ENCODE measurements at places on chromosomes 4 and X.

- no peak for DNase-seq
These were observed 300.3 kb upstream of the ARSJ start for GRCh38 chr4:114279711-114280110.

GRCh38 chrX:16516232-16516876, 133.6 kb upstream of the S100G start:
- no peak for DNase-seq

- no peak for DNase-seq
These were observed 86.0 kb downstream of the RTL5 start for GRCh38 chrX:72045552-72046277.

GRCh38 chr4:185846505-185847150, 34.6 kb upstream of the SORBS2 start:
- no peak for DNase-seq

GRCh38 chr4:73067971-73068394, 1.5 kb downstream of the COX18 start:
- DNase-seq: no peak

- DNase-seq: no peak
These were observed 329.2 kb downstream of the INPP4B start for GRCh38 chr4:142516686-142517526.

DNA sequence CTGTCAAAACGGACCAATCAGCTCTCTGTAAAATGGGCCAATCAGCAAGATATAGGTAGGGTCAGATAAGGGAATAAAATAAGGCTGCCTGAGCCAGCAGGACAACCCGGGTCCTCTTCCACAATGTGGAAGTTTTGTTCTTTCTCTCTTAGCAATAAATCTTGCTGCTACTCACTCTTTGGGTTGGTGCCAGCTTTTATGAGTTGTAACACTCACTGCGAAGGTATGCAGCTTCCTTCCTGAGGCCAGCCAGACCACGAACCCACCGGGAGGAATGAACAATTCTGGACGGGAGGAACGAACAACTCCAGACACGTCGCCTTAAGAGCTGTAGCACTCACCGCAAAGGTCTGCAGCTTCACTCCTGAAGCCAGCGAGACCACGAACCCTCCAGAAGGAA, 287.8 kb downstream of the RAPGEF2 start:
- no peak for DNase-seq

DNA sequence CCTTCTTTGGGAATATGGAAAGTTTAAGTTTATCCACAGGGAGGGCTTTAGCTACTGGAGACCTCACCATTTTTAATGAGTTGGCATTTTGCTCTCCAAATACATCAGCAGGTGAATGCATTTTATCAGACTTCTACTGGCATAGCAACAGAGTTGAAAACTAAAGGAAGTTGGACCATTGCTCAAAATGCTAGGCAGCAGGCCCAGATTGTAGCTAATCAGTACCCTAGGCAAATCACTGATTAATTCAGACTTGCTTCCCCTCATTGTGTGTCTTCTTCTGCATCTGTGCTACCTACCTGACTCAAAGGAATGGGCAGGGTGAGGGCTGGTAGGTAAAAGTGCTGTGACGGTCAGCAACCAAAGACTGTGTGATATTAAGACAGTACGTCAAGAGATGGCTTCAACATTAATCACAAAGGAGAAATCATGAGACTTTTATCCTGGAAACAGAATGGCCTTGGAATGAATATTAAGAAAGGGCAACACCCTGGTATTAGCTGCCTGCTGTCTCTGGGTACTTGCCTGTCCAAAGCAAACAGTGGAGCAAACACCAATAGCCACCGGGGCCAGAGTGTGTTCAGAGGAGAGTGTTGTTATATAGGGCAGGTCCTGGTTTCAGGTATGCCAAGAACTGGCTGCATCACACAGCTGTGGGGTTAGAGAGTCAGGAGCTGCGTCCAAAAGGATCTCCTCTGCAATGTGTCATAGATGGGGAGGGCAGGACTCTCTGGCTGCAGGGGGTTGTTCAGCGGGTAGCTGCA, 17.1 kb upstream of the SMIM20 start:
- DNase-seq: no peak

GRCh38 chr4:184265546-184266351, 48.1 kb upstream of the ENPP6 start:
- no peak for DNase-seq

GRCh38 chrX:136271300-136271699, 20.1 kb upstream of the MAP7D3 start:
- DNase-seq: no peak

DNA sequence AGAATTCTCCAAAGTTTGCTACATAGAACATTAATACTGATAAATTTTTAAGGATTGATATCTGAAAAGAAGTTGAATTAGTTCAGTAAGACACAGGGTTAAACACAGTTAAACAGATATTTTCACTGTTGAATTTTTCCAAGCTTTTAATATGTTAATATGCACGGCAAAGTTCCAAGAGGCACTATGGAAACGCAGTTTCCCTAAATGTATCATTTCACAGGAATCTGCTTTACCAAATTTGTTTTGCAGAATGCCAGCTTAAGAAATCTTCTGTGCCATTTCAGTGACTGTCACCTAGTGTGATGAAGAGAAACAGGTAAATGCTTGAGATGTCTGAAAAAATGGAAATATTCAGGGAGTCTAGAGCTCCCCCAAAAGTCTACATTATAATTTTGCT, 395.9 kb upstream of the GRIA3 start:
- DNase-seq: no peak

GRCh38 chrX:96407981-96408380, 276.7 kb upstream of the DIAPH2 start:
- no peak for DNase-seq

DNA sequence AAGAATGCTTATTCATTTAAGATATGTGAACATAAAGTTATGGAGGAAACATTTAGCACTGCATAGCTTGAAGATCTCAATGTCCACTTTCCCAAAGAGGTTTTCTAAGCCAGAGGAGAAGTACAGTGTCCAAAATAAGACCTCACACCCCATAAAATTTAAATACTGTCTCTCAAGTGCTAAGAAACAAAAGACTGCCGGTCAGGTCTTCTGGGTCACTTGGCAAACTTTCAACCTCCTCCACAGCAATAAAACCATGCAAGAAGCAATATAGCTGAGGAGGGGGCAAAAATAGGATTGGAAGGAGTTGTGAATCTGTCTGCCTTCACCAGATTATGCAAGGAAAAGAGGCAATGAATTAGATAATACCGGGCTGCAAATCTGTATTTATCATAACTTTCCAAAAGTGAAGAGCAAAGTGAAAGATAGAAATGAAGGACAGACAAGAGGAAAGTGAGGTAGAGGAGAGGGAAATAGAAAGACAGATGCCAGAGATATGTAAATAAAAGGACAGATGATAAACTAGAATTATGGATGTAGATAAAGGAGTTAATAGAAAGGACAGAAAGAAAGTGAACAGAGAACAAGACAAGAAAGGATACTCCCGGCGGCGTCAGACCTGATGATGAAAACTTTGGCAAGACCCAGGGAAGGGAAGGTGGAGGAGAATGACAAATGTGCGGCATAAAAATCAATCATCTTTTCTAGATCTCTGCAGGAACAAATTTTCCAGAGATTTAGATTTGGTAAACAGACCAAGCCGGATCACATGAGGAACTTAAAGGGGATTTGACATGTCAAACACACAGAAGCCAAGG, 152.7 kb upstream of the FAM241A start:
- DNase-seq: no peak

DNA sequence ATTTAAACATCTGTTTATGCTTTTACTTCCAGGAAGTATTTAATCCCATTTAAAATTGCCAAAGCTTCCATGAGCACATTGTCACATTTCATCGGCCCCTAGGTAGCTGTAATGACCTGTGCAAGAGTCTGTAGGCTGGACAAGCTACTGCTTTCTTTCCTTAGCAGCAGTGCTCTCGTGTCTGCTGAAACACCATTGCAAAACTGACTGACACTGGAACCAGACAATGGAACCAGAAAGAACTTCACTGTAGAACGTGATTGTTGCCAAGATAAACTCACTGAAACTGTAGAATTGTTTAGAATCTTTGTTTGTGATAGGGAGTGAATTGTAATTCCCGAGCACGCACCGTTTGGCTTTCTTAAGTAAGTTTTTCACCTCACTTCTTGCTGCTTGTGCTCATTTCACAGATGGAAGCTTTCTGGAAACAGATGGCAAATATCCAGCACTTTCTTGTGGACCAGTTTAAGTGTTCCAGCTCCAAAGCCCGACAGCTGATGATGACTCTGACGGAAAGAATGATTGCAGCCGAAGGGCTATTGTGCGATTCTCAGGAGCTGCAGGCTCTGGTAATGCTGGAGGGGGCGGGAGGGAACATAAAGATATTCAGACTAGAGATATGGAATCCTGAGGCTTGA, 36.9 kb downstream of the EVC start:
- no peak for DNase-seq

GRCh38 chrX:14630733-14631132, 101.4 kb downstream of the GLRA2 start:
- DNase-seq: no peak

DNA sequence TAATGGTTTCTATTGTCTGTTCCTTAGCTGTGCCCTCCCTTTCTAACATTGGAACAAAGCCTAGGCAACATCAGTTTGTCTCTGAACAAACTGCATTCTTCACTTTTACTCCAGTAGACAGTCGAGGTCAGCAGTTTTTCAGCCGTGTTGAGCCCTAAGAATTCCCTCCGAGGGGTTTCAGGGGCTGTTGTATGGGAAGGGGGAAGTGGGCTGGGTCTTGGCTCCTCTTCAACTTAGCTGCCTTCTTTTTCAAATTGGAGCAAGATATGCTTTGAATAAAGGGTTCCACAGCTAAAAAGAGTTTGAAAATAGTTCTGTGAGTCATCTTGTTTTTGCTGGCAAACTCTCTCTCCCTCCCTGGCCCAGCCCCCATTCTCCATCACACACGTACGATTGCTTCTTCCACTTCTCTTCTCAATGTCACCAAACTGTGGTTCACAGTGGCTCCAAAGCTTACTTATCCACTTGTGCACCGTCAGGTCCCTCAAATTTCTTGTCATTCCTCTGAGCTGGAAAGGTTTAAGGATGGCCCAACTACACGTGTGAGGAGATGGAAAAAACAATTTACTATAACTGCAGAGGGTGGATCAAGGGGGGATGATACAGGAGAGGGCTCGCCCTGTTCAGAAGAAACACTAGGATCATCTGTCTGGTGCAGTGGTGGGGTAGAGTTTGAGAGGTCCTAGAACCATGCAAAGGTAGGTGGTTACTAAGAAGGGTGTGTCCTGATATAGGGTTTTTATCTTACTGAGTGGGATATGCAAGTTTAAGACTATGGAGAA, 9.2 kb upstream of the MAML3 start:
- DNase-seq: no peak

DNA sequence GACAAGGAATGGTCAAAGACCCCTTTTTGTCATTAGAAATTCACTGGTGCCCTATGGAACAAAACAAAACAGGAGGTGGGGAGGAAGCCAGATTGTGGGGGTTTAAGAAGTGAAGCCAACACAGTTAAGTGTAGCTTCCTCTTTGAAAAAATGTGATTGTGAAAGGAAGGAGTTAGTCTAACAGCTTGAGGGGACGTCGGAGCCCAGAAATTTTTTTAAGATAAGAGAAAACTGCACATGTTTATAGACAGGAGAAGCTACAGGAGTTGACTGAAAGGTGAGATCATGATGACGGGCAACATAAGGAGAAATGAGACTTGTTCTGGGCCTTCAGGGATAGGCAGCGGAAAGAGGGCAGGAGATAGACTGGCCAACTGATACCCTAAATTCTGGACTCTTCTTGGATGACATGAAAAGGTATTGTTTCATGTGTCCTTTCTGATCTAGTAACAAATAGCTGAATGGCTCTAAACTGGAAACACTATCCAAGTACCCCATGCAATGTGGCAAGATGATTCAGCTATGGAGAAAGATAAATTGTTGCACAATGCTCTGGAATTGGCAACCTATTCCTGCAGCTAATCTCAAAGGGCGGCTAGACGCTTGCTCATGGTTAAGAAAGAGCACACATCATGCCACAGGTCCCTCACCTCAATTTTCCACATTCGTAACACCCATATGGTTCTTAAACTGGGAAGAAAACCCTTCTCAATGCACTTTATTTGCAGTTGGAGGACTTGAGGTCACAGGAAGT, 3.7 kb upstream of the HDAC8 start:
- DNase-seq: no peak

DNA sequence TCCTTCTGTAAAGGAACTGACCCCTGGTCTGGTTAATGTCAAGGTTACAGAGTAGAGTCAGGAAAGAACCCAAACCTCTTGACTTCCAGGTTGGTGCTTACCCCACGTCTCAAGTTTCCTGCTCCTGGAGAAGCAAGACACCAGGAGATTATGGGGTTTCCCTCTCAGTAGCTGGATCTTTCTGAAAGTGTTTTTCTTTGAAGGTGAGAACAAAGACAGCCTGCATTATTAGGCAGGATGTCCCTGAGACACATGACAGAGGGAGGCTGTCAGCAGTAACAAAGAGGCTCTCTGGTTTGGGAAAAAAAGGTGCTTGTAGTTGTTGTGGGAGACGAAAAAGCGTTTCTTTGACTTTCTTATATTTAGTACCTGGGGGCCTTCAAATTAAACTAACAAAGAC, 44.7 kb upstream of the IGFBP7 start:
- no peak for DNase-seq

GRCh38 chr4:165502916-165503907, 124.4 kb downstream of the CPE start:
- DNase-seq: no peak

DNA sequence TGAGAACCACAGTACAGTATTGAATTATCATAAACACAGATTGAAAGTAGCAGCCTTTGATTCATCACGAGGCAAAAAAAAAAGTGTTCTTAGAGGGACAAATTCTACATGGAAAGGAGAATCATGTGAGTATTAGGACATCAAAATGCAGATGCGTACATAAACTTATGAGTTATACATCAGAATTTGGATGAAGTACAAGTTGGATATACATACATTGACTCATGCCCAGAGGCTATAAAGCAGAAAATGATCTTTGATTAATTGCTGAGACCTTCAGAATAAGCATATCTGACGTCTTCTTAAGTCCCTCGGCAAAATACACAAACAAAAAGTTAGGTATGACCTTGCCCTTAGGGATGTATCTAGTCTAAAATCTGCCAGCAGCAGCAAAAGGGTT, 206.4 kb downstream of the LDB2 start:
- DNase-seq: no peak

DNA sequence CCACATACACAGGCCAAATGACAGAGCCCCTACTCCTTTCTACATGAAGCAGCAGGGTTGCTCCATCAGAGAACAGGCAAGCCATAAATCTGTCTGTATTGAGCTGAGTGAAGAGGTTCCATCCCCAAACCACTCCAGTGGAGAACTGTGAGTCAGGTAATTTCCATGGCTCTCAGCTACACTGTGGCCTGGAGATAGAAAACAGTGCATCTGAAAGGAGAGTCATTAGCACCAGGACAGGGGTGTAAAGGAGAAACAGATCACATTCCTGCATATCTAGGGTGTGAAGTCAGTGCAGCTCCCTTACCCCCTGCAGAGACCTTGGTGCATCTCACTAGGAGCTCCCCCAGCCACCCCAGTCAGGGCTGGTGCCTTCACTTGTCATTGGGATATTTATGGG, 314.7 kb downstream of the CHIC1 start:
- no peak for DNase-seq
